ENCODE measurements at places on chromosomes 4 and X. TPM values are rescaled to one million over a fixed set of nuclear protein-coding genes. Genes with fewer than 3 reads are reported as not detected.

DNA sequence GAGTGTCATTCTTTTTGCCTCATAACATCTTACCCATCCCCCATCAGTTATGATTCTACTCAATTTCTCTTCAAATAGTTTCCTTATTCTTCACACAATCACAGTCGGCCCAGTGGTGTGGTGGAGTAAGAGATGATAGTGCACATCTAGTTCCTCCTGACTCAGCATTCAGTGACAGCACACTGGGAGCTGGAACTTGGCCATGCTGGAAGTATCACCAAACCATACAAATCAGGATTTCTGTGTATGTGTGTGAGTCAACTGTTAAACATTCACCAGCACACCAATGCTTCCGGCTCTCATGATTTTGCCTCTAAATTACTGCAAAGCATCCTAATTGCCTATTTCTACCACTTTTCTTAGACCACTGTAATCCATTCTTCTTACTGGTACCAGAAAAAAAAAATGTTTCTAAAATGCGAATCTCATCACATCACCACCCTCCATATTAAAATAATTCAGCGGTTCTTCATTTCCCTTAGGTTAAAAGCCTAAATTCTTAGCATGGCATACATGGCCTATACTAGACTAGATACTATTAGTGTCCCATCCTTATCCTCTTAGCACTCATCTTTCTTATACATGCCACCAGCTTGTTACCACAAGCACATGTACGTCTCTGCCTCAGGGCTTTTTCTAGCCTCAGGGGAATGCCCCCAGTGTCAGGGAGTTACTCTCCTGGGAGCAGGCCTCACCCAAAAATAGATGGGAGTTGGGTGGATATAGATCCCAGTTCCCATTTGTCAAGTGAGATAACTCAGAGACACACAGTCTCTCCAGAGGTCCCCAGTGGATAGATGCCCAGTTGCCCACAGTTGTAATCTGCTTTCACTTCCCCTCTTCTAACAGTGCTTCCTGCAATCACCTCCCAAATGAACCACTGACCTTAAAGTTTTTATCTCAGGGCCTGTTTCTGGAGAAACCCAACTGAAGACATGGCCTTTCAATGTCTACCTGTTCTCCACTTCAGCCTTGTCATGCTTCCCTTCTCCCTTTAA lies 49.2 kb upstream of the DDX53 start:
- no peak overlapping the region for H3K4me3 ChIP-seq
- no peaks in the 10 kb centered on the region for H3K4me1 ChIP-seq
- no peak overlapping the region for H3K27ac ChIP-seq
- H3K36me3 ChIP-seq = no peaks in the 10 kb centered on the region
- H3K27me3 ChIP-seq = no peaks in the 10 kb centered on the region

- no peak for DNase-seq
- H3K4me1 ChIP-seq = no peaks in the 10 kb centered on the region
- no peaks in the 10 kb centered on the region for H3K27me3 ChIP-seq
Measured at GRCh38 chrX:44874420-44875184, 1.6 kb downstream of the KDM6A start.

DNA sequence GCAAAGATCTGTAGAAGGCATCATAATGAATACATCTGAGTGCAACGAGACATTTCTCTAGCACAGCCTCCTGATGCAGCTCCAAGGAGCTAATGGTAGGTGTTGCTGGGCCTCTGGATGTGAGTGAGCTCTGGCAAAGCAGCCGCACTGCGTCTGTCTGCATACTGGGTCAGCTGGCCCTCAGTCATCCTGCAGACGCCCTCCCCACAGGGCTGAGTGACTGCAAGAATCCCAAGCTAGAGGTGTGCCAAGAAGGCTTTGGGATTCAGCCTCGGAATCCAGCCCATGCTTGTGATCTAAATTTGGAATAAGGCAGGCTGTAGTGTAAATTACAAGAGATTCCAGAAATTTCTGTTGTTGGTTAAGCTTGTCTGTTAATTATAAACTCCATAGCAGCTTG lies 18.5 kb downstream of the HERC3 start:
- H3K36me3 ChIP-seq = peaks cover 28% of the 10 kb centered on the region
- peaks cover 59% of the 10 kb centered on the region for H3K4me1 ChIP-seq
- no peaks in the 10 kb centered on the region for H3K27me3 ChIP-seq

The ASMT gene
- not detected for total RNA-seq

The NXF2B gene
- not detected for total RNA-seq
